Kidney epithelial cell (primary cell): ENCODE measurements at places on chromosomes 11 and 22.

DNA sequence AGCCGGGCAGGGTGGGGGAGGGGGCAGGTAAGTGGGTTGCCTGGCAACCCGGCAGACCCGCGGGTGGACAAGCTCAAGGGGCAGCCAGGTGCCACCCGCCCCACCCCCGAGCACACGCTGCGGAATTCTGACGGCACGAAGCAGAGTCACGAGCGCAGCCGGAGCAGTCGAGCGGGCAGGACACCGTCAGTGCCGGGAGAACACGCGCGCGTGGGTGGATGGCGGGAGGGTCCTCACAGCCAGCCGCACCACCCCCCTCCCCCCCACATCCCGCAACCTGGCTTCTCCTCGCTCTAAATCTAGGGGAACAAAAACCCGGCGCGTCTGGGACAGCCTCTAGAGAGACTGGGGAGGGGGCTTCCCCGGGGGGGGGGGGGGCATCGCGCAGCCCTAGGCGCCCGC is 133.1 kb upstream of the HSD17B12 start:
- DNase-seq = no peak

GRCh38 chr11:115193914-115194801 is 310.1 kb downstream of the CADM1 start:
- DNase-seq = no peak

DNA sequence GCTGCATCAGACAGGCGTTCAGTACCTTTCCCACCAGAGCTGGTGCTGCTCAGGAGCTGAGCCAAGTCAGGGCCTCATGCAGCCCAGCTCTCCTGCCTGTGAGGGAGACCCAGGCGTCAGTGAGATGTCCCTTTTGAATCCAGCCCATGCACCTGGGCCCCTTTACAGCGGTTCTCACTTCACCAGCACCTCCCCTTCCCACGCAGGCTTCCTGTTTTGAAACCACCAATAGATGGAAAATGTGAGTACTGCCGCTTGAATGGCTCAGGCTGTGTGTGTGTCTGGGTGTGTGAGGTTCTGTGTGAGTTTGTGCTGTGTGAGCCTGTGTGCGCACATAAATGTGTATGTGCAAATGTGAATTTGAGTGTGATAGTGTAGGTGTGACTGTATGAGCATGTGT is 88.4 kb downstream of the UBASH3B start:
- DNase-seq = no peak

- DNase-seq = no peak
Observed at GRCh38 chr22:17167486-17167885, 8.4 kb upstream of the HDHD5 start.
